ENCODE measurements at places on chromosomes 2 and 18. TPM values are rescaled to one million over a fixed set of nuclear protein-coding genes. Genes with fewer than 3 reads are reported as not detected.
A peak's percentile ranks its signal among the peaks of the same experiment; 100 is the strongest.

- no peak for DNase-seq
Measured at GRCh38 chr18:35043207-35043606, 2.0 kb downstream of the MAPRE2 start.

- DNase-seq: peak; percentile 68
Measured at GRCh38 chr2:120231974-120232635, 8.9 kb upstream of the TMEM185B start.

Gene TGFA
- 0.71 TPM for total RNA-seq

Gene SIX2
- 0.33 TPM for total RNA-seq

All from posterior vena cava (tissue), 2 donors.